ENCODE measurements at places on chromosomes 7 and 10. TPM values are rescaled to one million over a fixed set of nuclear protein-coding genes. Genes with fewer than 3 reads are reported as not detected.

Gene CTTNBP2
- 0.25 TPM for total RNA-seq

Gene VAX1
- not detected for total RNA-seq

Gene PLXDC2
- total RNA-seq = 0.53 TPM

Gene TRPV6
- not detected for total RNA-seq

Gene BICC1
- 0.32 TPM for total RNA-seq

Gene C7orf33
- total RNA-seq = not detected

Gene NKX1-2
- total RNA-seq = not detected

Gene DNA2
- 18.2 TPM for total RNA-seq

Gene VOPP1
- 154 TPM for total RNA-seq

Gene CDC14C
- not detected for total RNA-seq

Gene CREB5
- 13.8 TPM for total RNA-seq

Gene PIP
- total RNA-seq = not detected

Gene CNNM1
- not detected for total RNA-seq

Gene PDE6C
- not detected for total RNA-seq

Gene IFIT1
- 0.75 TPM for total RNA-seq

Gene NACAD
- 4.3 TPM for total RNA-seq

Gene TDRD1
- not detected for total RNA-seq

Gene CCDC3
- total RNA-seq = 1.2 TPM

Gene NEUROG3
- total RNA-seq = not detected

Gene ADAM22
- 1.4 TPM for total RNA-seq

Gene IQUB
- total RNA-seq = not detected

Gene GRID1
- not detected for total RNA-seq

Gene PTPRZ1
- not detected for total RNA-seq

Gene HOXA6
- total RNA-seq = 20.7 TPM

Gene CHST12
- total RNA-seq = 30.2 TPM

Gene NCF1
- not detected for total RNA-seq

Gene FAM237B
- total RNA-seq = not detected

Gene ZNF680
- 10.8 TPM for total RNA-seq

Gene NOD1
- 39.7 TPM for total RNA-seq

Gene MRLN
- total RNA-seq = not detected

Gene CYP26C1
- total RNA-seq = 2.0 TPM

Gene CRTAC1
- total RNA-seq = 0.72 TPM

Gene ABCA13
- total RNA-seq = 0.09 TPM

Gene CPA1
- not detected for total RNA-seq

Gene NUP205
- total RNA-seq = 81.3 TPM

Gene GIMAP8
- 67.5 TPM for total RNA-seq

Gene DENND2A
- total RNA-seq = not detected

Gene DPYSL4
- 32.9 TPM for total RNA-seq

Gene MOGAT3
- total RNA-seq = not detected

Gene MBL2
- total RNA-seq = not detected

Gene GSTO2
- total RNA-seq = 0.95 TPM

Gene GIMAP7
- total RNA-seq = 42.4 TPM

Gene GRM3
- total RNA-seq = not detected

Gene BTRC
- 19.7 TPM for total RNA-seq

Gene SCART1
- total RNA-seq = 1.1 TPM

Gene FAM25A
- total RNA-seq = not detected

Gene DDX50
- total RNA-seq = 28.2 TPM

Gene PRRT4
- total RNA-seq = not detected

Gene SLC29A4
- total RNA-seq = 5.2 TPM

Gene HHEX
- 109 TPM for total RNA-seq

Gene CHAT
- total RNA-seq = not detected

Gene HELLS
- total RNA-seq = 72.6 TPM

Gene BTBD16
- 0.78 TPM for total RNA-seq

Gene STEAP4
- total RNA-seq = not detected

Gene PNLIPRP3
- total RNA-seq = not detected

Gene SUN3
- not detected for total RNA-seq

Gene HMX3
- not detected for total RNA-seq

Gene OR13A1
- not detected for total RNA-seq
